Kidney (tissue), 22 donors: ENCODE measurements at places on chromosomes 2 and 18. TPM values are rescaled to one million over a fixed set of nuclear protein-coding genes. Genes with fewer than 3 reads are reported as not detected.

The PHOSPHO2 gene
- 4.5 TPM for polyA plus RNA-seq

GRCh38 chr2:71552356-71552755 is 99.0 kb downstream of the DYSF start:
- DNase-seq = no peak

DNA sequence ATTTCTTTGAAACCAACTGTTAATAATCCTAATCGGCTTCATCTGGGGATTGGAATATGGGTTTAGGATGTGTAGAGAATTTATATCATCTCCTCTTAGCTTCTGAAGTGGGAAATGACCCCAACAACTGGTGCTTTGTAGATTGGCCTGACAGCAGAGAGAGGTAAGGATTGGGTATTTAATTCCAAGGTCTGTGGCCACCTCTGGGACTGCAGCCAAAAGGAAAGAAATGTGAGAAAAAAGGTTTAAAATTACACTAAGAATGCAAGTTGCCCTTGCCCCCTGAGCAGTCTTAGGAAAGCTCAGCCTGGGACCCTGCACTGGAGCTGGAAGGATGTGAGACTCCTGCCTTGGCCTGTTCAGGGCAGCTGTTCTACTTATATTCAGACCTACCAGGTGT is 157.1 kb downstream of the FTCDNL1 start:
- no peak for DNase-seq

The POTEC gene
- not detected for polyA plus RNA-seq

GRCh38 chr2:108385411-108386071 is 7.8 kb downstream of the SULT1C4 start:
- peak; percentile 22 for DNase-seq

DNA sequence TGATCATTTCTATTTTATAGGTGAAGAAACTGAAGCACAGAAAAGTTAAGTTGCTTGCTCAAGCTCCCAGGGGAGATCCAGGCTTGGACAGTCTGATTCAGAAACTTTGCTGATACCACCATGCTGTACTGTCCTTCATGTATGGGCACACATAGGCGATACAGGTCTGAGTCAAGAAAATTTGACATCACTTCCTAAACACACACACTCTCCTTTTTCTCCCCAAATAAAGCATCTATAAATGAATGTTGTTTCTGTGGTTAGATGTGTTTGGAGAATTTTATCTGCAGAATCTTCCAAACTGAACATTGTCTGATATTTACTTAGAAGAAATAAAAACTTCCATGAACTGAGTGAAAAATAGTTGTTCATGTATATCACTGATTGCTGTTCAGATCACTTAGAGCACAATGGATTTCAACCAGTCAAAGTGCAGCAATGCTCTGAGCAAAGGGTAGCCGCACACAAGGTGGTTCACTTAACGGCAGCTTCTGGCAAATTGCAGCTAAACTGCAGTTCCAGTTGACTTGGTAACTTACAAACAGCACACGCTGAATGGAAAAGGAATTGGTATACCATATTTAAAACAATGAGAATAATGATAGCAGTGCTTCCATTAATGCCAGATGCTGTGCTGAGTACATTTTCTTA is 10.0 kb upstream of the AGFG1 start:
- no peak for DNase-seq

GRCh38 chr2:67628892-67629291 is 231.8 kb downstream of the ETAA1 start:
- DNase-seq = no peak

The CD207 gene
- polyA plus RNA-seq = not detected

- peak; percentile 29 for DNase-seq
These were observed 1.2 kb downstream of the RAB12 start for GRCh38 chr18:8610459-8610851.

DNA sequence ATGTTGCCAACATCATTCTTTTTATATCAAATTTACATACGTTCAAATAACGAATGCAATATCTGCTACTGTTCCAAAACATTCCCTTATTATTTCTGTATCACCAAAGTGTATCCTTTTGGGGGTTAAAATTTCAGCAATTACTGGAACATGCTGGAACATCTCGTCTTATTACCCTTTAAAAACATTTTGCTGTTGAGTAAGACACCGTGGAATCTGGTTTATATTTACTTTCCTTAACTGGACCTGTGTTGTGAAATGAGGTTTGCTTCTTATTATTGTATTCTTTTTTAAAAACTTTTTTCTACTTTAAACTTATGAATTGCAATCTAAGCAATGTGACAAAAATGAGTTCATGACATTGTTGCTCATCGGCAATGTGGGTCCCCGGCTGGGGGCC is 87.4 kb upstream of the PTPRM start:
- DNase-seq = no peak

- peak; percentile 37 for DNase-seq
These were observed 307 bp downstream of the CDH2 start for GRCh38 chr18:28176698-28176947.

DNA sequence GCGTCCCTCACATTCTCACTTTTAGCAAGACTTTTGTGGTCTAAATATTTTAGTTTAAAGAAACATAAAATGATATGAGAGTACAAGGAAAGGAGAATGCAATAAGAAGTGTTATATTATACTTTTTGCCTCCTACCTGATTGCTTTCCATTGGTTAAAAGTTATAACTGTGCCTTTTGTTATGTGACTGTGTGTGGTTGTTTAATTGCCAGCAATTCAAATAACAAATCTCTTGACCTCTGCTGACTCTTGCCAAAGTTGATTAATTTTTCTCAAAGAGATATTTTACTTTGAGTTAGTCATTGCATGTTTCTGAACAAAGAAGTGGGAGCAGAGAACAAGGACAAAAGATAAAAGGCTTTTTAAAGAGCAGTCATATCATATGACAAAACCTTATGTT is 599.5 kb downstream of the SUCLG1 start:
- DNase-seq = no peak

DNA sequence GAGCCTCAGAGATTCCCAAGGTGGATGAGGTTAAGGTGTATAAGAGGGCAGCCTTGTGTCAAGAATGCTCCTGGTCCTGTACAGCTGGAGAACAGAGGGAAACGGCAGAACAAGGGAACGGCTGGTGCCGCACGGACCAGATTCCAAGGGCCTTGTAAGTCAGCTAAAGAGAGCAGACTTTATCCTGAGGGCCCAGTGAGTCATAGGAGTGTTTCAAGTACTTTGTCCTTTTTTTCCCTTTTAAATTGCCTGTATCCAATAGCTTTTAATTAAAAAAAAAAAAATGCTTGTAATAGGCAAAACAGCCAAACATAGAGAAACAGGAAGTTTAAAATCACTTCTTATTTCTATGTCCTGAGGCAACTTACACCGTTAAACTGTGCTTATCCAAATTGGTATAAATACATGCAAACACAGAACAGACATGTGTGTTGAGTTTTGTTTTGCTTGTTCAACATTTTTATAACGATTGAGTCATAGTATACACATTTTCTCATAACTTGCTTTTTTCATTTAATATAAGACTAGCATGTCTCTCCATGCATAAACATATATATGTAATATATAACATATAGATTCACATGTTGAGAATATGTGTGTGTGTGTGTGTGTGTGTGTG is 42.1 kb upstream of the EVA1A start:
- DNase-seq = peak; percentile 30

The LAMA1 gene
- polyA plus RNA-seq = 10.7 TPM

DNA sequence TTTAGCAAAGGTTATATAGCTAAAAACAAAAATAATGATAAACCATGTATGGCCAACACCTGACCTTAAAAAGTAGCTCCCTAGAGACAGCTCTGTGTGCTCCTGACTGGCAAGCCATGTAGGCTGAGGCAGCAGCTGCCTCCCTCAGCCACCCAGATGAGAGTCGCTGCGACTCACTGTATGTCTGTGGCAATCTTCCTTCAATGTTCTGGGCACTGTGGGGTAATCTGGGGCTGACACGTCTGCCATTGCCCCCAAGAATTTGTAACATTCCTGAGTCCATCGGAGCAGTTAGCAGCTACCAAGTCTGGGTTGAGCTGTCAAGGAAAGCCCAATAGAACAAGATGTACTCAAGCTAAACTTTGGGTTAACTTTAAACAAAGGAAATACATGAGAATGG is 106.4 kb upstream of the DAPL1 start:
- no peak for DNase-seq

DNA sequence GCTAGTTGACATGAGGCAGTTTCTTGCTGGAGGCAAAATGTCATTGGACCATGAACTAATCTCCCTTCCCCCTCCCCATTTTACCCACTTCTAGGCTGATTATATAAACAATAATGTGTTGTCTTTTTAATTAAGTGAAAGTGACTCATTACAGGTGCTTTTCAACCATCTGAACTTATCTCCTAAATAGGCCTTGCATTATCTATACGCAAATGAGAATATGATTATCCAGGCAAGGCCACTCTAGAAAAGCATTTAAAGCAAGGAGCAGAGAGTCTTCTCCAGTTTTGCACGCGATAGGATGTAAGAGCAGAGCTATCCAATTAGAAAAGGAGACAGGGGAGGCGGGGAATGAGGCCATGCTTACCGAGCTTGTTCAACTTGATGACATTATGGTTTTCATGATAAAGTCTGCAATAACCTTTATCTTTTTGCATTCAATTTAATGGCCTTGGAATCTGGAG is 286.1 kb upstream of the SIX3 start:
- DNase-seq = no peak

The GMCL1 gene
- polyA plus RNA-seq = 6.3 TPM

The CASP8 gene
- polyA plus RNA-seq = 8.0 TPM

DNA sequence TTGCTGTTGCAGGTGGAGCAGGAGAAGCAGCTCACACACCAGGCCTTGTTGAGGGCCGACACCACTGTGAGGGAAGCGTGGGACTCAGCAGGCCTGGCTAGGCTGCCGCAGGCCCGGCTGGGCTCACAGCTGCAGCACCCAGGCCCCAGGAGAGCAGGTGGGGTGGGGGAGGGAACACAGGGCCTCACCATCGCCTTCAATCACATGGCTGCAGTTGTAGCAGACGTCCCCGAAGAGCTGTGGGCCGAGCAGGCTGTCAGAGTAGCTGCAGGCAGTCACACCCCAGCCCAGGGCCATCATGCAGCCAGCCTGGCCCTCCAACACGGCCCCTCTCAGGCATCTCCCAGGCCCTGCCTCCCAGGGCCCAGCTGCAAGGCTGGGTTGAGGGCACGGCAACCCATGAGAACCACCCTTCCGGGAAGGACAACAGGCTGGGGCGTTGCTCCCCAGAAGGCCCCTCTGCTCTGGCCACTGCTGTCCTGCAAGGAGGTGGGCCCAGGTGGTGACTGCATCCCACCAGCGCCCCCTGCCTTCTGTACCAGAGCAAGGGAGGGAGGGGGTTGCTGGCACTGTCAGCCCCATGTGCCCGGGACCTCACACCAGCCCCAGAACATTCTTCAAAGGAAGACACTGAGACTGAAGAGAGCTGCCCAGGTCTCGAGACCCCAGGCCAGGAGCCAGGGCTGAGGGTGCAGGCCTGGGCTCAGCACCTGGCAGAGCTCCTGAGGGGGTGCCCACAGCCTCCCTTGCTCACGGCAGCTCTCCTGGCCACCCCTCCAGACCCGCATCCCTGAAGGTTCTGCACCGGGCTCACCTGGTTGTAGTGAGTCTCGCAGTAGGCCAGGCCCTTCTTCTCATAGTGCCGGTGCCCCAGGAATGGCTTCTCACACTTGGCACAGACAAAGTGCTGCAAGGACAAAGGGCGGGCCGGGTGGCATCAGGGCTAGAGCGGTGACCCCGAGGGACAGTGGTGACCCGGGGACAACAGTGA is 5.6 kb upstream of the GPR17 start:
- DNase-seq = no peak

DNA sequence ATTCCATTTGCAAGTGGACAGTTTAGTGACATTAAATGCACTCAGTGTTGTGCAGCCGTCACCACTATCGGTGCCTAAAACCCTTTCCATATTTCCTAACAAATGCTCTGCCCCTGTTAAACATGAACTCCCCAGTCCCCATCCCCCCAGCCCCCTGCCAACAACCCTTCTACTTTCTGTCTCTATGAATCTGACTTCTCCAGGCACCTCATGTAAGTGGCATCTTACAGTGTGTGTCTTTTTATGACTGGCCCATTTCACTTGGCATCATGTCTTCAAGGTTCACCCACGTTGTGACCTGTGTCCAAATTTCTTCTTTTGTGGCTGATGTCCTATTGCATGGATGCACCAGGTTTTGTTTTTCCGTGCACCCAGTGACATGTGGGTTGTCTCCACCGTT is 140.9 kb upstream of the GPC1 start:
- DNase-seq = no peak

The MRPS9 gene
- 60.9 TPM for polyA plus RNA-seq

- no peak for DNase-seq
These were observed 76.6 kb upstream of the ZNF516 start for GRCh38 chr18:76571689-76572088.

The ICOS gene
- polyA plus RNA-seq = not detected

The NOSTRIN gene
- polyA plus RNA-seq = 41.8 TPM

The GPR39 gene
- polyA plus RNA-seq = 4.9 TPM

DNA sequence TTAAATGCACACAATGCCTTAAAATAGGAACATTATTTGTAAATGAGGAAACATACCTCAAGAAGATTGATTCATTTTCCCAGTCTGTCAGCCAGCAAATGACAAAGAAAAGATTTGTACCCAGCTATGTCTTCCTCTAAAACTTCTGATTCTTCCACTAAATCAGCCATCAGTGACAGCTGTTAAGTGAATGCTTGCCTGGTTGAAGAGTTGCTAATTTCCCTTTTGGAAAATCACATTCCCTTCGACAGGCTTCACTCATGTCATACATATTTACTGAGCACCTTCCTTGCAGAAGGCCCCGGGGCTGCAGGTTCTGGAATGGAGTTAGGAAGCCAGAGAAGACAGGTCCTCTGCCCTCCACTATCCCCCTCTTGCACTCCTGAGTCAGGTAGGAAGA is 112.0 kb upstream of the SLC66A3 start:
- no peak for DNase-seq

- no peak for DNase-seq
These were observed 3.4 kb upstream of the IER3IP1 start for GRCh38 chr18:47179520-47179919.

The PLEK gene
- 2.8 TPM for polyA plus RNA-seq

The FEV gene
- polyA plus RNA-seq = not detected

- no peak for DNase-seq
These were observed 288.0 kb downstream of the AFF3 start for GRCh38 chr2:99854236-99854852.

The TRIM43 gene
- not detected for polyA plus RNA-seq

DNA sequence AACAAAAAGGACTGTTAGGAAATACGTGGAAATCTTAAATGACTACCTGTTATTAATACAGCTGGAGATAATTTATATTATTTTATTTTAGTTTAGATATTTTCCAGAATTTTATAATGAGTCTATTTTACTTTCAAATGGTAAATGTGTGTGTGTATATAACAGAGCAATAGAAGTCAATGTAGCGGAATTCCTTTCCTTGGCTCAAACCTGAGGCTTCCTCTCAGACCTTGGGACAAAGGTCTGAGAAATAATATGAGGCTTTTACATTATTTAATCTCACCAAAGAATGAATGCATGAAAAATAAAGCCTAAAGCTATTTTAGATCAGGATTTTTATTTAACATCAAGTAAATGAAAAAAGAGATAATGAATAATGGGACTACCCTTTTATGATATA is 65.7 kb downstream of the SLC8A1 start:
- no peak for DNase-seq

GRCh38 chr2:233449081-233449901 is 95.0 kb downstream of the DGKD start:
- peak; percentile 51 for DNase-seq
